Activated gamma-delta T cell treated with Interleukin-2 at 50 U/mL for 16 hours (primary cell): ENCODE measurements at places on chromosomes 1 and 21.

DNA sequence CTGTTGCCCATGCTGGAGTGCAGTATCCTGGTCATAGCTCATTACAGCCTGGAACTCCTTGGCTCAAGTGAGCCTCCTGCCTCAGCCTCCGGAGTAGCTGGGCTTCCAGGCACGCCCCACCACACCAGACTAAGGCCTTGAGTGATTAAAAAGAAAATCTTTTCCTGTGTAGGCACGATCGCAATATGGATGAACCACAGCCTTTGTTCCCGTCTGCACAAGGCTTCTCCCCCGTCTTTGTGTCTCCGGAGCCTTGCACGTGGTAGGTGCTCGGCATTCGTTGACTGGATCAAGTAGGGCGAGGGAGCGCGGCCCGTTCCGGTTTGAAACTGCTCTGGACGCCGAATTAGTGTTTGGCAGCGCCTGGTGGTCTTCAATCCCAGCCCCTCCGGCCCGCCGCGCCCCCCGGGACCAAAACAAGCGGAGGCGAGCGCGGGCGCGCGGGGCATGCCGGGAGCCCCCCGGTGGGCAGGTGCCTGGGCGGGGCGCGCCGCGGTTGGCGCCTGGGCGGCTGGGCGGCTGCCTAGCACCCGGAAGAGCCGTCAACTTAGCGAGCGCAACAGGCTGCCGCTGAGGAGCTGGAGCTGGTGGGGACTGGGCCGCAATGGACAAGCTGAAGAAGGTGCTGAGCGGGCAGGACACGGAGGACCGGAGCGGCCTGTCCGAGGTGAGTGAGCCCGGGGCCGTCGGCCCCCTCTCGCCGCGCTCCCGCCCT is at the start of gene SFT2D2:
TSS of gene SFT2D2 (plus strand) at position 529 of the 715 bp plus-strand sequence. CDS start at position 605, 76 bp downstream.
- peak; percentile 74 for DNase-seq

DNA sequence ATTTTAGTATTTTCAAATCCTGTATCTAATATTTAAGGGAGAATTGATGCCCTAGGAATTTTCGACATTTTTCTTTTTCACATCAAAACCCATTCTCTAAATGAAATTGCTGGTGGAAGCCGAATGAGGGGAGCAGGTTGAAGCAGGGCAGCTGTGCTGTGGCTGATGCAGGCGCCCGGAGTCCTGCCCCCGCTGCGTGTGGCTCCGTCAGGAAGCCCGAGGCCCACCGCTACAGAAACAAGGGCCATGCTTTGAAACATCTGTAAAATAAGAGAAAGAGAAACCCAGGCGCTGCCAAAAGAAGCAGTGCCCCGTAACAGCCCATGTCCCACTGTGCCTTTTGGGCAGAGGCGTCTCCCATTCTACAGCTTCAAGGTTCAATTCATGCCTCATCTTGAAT is 41.1 kb downstream of the TENT5C start:
- no peak for DNase-seq

DNA sequence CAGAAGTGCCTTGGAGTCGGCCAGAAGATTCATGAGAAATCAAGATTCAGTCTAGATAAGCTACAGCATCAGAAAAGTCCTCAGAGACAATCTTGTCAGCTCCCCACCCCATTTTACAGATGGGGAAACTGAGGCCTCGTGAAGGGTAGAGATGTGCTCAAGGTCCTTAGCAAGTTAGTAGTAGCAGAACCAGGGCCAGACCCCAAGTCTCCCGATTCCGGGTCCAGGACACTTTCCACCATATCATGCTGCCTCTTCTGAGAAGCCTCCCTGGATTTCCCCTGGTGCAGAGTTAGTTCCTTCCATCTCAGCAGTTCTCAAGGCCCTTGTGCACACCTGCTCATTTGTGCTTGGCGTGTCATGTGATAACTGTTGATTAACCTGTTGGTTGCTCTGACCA is 91.5 kb upstream of the ACTL8 start:
- no peak for DNase-seq

DNA sequence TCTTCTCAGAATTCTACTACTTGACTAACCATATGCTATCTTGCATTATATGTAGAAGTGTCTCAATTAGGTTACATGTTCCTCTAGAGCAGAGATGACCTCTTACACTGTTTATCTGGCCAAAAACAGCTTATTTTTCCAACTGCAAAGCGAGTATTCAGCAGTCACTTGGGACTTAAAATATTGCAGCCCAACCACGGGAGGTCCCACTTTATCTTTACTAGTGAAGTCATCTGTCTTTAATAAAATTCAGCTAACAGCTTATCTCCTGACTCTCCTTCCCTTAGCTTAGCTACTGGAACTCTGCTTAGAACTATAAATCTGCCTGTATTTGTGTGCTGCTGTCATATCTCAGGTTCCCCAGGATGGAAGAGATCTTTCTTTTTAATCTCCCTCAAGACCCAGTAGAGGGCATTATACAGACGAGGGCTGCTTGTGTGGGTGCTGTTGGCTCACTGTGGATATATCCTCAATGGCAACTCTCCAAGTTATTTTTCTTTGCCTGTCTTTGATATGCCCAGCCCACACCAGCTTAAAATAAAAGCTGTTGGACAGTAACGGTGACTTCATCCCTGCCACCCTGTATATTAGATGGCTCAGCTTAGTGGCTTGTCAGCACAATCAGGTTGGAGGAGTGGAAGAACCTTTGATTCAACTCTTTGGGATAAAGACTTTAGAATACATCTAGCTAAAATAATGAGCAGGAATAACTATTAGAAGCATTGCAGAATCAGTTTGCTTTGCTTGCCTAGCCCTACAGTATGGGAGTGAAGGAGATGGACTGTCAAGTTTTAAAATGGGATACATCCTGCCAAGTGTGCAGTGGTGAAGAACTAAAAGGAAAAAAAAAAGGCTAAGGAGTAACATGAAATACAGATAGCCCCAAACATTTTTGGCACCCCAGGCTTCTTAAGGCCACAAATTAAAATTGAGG is 9.6 kb downstream of the ENSA start:
- DNase-seq = no peak

DNA sequence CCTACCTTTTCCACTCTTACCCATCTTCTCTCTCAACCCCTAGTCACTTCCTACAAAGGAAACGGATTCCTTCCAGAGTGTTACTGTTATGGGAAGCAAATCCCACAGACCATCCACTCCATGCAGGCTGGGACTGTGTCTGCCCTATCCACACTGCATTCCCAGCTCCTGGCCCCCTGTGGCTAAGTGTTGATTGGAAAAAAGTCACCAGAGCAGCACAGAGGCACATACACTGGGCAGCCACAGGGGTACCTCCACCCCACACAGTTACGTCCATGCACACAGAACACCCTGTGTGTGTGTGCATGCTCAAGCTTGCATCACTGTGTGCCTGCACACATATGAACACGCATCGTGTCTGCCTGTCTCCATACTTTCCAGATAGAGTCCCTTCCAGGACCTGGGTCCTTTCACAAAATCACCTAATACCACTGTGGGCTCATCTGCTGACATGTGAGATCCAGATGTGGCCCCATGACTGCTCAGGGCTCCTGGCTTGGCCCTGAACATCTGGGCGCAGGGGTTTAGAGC is 4.2 kb upstream of the SERINC2 start:
- no peak for DNase-seq

DNA sequence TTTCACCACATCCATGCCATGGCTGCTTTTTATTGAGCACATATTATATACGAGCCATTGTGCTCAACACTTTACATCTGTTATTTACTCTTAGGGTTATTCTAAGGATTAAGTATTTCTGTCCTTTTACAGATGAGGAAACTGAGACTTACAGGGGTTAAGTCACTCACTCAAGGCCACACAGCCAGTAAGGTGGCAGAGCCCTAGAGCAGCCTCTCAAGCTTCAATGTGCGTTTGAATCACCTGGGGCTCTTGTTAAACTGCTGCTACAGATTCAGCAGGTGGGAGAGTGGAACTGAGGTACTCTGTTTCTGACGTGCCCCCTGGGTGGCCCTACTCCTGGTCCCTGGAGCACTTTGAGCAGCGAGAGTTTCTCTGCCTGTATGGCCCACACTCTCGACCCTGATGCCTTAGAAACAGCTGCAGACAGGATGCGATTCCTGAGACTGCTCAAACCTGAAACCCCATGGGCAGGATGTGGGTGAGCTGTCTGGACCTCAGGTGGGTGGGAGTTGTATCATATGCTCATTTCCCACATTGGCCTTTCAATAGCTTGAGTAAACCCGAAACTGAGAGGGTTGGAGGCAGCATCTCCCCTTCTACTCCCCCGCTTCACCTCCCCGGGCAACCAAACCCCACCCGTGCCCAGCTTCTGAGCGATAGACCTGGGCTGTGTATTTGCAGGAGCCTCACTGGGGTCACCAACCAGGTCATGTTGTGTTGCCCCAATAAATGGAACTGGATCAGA is 59.3 kb downstream of the MAN1C1 start:
- peak; percentile 67 for DNase-seq

GRCh38 chr1:25210728-25211127 is 21.6 kb downstream of the SYF2 start:
- DNase-seq = no peak

DNA sequence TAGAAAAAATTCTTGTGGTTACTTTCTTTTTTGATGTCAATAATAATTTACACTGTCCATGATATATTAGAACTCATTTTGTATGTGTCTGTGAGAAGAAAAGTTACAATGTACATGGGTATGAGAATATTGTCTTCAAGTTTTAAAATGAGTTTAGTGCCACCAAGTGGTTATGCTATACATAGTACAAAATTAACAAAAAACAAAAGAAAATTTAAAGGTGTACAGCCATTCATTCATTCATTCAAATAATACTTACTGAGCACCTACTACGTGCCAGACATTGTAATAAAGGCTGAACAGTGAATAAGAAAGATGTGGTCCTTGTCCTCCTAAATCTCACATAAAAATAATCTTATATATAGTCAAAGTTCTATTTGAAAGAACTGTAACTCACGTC is 27.7 kb downstream of the UCHL5 start:
- DNase-seq = no peak

GRCh38 chr1:30111431-30111830 is 612.0 kb downstream of the MATN1 start:
- DNase-seq = no peak

DNA sequence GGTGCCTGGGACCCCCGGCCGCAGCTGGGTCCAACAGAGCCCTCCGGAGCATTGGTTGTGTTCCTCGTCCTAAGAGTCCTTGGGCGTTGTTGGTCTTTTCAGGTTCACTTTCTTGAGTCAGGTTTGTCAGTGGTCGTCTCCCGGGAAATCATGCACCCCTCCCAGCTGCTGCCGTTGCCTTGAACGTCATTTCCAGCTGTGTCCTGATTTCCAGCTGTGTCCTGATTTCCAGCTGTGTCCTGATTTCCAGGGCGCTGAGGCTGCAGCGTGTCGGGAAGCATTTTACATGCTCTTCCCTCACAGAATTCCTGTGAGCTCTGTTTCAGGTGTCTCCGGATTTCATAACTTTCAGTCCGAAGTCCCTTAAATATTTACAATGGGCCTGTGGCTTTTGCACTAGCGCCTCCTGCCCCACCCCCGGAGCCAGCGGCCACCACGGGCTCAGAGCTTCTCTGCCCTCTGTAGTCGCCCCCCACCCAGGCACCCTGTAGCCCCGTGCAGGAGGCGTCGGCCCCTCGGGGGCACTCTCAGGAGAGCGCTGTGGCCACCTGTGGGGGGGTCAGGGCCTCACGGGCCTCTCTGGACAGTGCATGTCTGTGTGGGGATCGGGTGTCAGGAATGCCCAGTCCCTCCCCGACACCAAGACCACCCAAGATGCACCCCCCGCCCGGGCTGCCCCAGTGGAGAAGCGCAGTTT is 66.7 kb downstream of the COL18A1 start:
- no peak for DNase-seq

DNA sequence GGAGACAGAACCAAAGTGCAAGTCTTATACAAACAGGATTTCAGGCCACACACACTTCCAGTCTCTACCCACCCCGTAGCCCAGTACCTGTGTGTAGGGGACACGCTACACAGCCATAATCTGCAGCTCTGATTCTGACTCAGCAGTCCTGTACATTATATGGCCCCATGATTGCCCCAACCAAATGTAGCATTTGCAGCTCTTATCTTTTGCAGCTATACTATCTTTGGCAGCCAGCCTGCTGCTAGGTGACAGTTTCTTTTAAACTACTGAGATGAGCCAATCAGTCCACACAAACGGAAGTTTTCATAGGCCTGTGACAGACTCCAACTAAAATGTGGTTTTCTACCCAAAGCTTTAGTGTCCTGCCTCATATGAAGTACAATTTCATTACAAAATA is 259.6 kb upstream of the ST6GALNAC5 start:
- DNase-seq = no peak

GRCh38 chr1:111290630-111291029 is at the start of gene CHIA:
TSS of gene CHIA (plus strand) at chr1:111290851. CDS start at chr1:111310468, 19,617 bp downstream.
- no peak for DNase-seq

GRCh38 chr1:192801451-192801850 is 7.4 kb upstream of the RGS2 start:
- no peak for DNase-seq

GRCh38 chr1:160640359-160641123 is 6.3 kb downstream of the SLAMF1 start:
- DNase-seq = no peak

DNA sequence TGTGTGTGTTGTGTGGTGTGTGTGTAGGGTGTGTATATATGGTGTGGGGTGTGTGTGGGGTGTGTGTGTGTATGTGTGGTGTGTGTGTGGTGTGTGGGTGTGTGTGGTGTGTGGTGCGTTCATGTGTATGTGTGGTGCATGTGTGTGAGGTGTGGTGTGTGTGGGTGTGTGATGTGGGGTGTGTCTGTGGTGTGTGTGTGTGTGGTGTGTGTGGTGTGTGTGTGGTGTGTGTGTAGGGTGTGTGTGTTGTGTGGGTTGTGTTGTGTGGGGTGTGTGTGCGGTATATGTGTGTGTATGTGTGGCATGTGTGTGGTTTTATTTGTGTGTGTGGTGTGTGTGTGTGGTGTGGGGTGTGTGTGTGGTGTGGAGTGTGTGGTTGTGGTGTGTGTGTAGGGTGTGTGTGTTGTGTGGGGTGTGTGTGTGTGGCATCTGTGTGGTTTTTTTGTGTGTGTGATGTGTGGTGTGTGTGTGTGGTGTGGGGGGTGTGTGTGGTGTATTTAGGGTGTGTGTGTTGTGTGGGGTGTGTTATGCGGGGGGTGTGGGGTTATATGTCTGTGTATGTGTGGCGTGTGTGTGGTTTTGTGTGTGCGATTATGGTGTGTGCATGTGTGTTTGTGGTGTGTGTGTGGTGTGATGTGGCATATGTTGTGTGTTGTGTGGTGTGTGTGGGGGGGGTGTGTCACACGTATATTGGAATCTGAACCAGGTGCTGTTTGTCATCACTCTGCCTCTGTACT is 17.1 kb upstream of the ZBTB21 start:
- DNase-seq = no peak

DNA sequence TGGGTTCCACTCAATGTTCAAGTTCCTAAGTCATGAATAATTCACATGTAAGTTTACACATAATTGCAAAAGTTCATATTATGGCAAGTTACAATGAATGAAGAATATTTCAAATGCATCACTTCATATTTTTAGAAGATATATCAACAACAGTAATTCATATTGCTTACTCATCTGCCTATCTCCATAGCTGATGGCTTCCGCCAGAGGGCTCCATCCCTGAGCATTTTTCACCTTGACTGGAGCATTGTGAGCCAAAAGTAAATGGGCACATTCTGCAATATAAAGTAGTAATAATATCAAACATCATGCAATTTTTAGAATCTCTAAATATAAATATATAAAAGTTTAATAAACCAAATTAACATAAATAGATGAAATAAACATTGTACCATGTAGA is 29.8 kb downstream of the ANKRD13C start:
- no peak for DNase-seq
